Stimulated activated CD8-positive, alpha-beta memory T cell treated with anti-CD3 and anti-CD28 coated beads, Interleukin-15, amount 100 ng/mL, for 1 hour (primary cell): ENCODE measurements at places on chromosomes 13 and 19.

DNA sequence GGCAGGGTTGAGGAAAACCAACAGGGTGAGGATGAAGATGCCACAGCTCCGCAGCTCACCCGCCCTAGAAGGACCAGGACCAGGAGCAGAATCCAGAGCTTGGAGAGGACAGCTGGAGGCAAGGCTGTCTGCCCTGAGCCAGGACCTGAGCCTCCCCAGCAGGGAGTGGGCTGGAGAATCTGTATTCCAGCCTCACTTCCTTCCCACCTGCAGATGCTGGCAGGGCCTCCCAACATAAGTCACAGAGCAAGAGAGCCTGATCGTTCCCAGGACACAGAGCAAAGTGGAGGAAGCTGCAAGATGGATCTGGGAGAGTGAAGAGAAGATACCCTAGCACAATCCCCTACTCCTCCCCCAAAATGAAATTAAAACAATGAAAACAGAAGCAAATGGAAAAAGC is 61.7 kb upstream of the WASF3 start:
- DNase-seq = no peak

DNA sequence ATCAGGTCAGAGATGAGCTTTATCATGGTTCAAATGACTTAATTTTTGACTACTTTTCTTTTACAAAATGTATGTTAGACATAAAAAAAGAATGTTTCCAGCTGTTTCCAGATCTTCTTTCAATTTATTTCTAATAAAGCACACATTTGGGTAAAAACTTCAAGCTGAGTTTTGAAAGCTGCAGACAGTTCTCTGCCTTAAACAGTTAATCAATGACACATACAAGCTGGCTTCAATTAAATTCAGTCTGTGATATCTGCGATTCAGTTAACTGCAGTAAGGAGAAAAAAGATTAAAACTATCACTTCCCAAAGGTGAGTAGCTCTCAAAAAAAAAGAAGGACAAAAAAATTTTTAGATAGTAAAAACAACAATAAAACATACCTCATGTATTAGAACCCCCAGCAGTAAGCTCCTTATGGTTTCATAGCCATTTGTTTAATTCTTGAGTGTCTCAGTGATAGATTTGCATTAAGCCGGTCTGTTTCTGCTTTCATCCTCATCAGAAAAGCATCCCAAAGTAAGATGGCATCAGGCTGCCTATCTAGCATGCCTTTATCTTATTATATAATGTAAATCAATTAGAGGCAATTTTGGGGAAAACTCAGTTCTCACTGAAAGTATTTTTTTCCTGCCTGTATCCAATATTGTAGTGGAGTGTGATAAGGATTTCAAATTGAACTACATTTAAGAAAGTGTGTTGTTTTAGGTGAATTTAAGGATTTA is 81.8 kb upstream of the STARD13 start:
- no peak for DNase-seq

- no peak for DNase-seq
These were observed 304.4 kb downstream of the SUCLA2 start for GRCh38 chr13:47696674-47697073.

GRCh38 chr13:78129823-78130222 is 211.2 kb upstream of the EDNRB start:
- DNase-seq = no peak
